CD4-positive, alpha-beta T cell treated with Interleukin-15 for 4 hours (primary cell): ENCODE measurements at places on chromosomes 12 and 14.

DNA sequence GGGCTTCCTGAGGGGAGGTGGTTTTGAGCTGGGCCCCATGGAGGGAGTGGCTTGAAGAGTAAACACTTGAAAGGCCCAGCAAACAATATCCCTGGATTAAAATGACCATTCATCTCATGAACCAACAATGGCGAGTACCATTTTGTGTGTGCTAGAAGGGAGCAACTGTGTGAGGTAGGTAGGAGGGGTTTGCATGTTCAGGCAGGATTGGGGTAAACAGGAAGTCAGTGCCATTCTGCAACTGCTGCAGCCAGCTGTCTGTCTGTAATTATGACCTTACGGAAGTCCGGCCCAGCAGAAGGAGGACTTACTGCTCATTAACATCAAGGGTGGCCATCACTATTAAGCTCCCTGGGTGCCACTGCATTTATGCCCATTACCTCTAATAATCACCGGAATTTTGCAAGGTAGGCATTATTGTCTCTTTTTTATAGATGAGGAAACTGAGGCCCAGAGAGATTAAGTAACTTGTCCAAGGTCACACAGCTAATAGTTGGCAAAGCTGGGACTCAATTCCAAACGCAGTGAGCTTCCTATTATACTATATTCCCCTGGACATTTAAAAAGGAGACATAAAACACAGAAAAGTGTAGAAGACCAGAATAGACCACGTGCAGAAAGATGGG is 16.6 kb upstream of the IFI27L2 start:
- no peak for DNase-seq

GRCh38 chr12:18428416-18428815 is 167.1 kb downstream of the PIK3C2G start:
- DNase-seq = no peak

GRCh38 chr12:94965982-94966630 is 37.4 kb downstream of the NDUFA12 start:
- no peak for DNase-seq

- DNase-seq = no peak
Observed at GRCh38 chr14:54814076-54814475, 88.5 kb downstream of the GCH1 start.

DNA sequence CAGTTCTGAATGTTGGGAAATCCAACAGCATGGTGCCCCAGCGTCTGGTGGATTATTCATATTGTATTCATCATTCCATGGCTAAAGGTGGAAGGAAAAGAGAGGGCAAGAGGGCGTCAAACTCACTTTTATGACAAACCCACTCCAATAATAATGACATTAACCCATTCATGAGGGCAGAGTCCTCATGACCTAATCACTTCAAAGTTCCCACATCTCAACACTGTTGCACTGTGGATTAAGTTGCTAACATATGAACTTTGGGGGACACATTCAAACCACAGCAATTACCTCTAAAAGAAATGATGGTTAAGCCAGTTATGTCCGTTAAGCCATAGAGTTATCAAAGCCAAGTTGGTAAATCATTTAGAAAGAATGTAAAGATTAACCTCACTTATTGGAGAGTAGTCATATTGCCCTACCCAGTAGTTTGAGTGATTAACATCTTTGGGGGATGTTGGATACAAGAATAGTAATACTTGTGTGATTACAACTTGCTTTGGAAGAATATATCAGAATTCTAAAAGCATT is 212.4 kb upstream of the FLRT2 start:
- DNase-seq = no peak

DNA sequence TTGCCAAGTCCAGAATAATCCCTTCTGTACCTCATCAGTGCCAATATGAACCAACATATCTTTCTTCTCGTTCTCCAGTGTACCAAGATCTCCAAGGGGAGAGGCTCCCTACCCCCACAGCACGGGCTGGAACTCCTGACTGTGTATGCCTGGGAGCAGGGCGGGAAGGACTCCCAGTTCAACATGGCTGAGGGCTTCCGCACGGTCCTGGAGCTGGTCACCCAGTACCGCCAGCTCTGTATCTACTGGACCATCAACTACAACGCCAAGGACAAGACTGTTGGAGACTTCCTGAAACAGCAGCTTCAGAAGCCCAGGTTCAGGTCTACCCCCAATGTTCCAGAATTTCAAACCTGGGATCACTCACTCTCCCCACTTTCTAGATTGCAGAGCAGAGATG is 10.5 kb upstream of the OAS2 start:
- no peak for DNase-seq

DNA sequence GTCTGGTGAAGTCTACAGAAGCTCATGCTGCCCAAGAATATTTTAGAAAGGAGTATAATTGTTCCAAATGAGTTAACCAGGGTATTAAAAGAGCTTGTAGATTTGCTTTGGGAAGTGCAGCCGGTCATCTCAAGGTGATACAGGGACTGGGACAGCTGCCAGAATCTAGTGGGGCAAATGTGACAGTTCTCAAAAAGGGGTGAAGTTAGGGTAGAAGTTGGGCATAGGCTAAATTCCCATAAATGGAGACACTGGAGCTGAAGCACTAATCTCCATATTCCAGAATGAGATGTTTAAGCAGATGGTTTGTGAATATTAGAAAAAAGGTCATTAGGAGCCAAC is 94.7 kb downstream of the ANO6 start:
- DNase-seq = no peak

GRCh38 chr12:52054231-52054832 is 3.1 kb downstream of the NR4A1 start:
- no peak for DNase-seq

DNA sequence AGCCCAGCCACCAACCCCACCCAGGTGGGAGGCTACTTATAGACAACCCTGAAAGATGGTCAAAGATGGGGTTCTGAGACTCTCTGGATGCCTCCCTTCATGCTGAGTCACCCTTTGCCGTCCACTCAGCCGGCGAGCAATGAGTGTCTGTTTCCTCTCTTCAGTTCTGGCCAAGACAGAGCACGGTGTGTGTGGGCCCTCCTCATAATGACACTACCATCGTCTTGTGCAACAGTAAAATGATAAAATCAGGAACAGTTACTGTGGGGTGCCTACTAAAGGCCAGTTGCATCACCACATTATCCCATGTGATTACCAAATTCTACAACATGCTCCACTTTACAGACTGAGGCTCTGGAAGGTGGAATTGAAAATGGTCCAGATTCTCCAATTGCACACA is 7.0 kb upstream of the BDKRB1 start:
- no peak for DNase-seq

DNA sequence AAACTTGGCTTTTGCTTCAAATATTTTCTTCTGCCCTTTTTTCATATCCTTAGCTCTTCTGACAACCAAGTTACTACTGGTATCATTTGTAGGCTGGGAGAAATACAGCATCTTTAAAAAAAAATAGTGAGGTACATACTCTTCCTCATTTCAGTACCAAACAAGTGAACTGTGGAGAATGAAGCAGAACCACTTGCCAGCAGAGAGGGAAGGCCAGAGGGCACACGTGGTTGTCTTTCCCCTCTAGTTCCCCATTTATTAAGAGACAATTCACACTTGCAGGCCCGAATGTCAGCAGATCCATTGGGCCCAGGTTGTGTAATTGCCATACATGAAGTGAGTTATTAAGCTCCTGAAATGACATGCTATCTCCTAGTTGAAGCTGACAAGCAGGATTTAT is 3.2 kb downstream of the SUSD6 start:
- no peak for DNase-seq

GRCh38 chr12:57146961-57147944 is at the start of gene LRP1-AS:
TSS of gene LRP1-AS (minus strand) at chr12:57147619.
- no peak for DNase-seq

GRCh38 chr14:60079723-60080122 is 12.0 kb upstream of the PCNX4 start:
- no peak for DNase-seq

DNA sequence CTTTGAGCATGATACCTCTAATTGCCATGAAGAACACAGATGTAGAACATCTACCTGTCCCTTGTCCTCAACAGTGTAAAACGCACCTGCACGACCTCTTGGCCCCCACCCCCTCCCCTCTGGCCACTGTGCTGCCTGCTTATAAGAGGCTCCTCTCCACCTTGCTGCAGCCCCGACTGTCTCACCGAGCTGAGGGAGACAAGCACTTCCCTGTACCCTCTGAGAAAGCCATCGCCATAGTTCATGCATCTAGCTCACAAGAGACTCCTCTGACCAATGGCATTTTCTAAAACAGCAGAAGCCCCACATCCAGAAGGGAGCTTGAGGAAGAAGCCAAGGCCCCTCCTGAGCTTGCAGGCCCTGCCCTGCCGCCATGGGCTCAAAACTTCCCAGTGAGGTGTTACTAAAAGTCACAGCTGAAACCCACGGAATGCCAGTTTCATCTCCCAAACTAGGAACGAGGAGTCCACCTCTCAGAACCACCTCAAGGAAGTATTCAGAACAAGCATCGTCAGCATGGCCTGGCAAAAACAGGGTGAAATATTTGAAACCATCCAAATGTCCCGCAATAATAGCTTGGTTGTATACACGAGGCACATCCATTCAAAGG is 21.5 kb upstream of the ANO2 start:
- no peak for DNase-seq

DNA sequence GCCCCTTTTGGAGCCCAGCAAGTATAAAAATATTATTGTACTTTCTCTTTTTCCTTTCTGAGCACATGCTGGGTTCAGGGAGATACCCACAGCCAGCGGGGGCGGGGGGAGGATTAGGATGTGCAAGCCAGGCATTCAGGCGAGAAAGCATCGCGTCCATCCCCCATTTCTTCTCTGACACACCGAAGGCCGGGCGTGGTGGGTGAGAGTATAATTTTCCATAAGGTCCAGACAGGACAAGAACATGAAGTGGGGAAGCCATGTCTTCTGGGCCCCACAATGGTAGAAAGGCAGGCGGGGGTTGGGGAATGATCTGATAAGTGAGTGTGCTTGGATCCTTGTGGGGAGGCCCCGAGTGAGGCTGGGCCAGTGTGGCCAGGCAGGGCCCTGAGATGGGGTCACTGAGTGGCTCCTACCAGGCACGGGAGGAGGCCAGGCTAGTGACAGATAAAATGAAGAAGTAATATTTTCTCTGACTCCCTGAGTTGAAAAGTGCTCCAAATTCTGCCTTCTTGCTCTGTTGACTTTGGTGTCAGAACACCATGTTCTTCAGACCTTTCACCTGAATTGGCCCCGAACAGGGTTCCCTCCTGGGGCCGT is 10.7 kb upstream of the LRTM2 start:
- no peak for DNase-seq

GRCh38 chr12:53505086-53505485 is 2.2 kb downstream of the NPFF start:
- DNase-seq = no peak

- no peak for DNase-seq
Observed at GRCh38 chr12:3077572-3078081, 448 bp downstream of the TSPAN9 start.

DNA sequence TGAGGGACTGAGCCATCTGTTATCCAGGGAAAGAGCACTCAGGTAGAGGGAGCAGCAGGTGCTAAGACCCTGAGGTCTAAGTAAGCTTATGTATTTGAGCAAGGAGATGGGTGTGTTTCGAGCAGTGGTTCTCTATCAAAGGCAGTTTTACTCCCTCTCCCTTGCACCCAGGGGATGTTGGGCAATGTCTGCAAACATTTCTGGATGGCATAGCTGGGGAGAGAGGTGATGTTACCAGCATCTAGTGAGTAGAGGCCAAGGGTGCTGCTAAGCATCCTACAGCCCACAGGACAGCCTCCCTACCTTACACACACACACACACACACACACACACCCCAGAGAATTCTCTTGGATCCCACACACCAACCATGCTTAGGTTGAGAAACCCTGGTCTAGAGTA is 221.0 kb upstream of the PWP1 start:
- no peak for DNase-seq

DNA sequence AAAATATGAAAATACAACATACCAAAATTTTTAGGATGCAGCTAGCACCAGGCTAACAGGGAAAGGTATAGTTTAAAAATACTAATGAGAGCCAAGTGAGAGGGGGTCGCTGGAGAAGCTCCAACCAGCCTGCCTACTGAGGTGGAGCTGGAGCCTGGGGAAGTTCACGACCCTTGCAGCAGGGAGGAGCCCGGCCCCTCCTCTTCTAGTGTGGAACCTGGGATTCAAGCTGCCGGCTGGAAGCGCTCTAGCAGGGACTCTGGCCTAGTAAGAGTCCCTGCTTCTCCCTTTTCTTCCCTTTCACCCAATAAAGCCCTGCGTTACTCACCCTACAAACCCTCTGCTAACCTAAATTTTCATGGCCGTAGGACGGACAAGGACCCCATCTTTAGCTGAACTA is 5.0 kb upstream of the KCNK13 start:
- DNase-seq = no peak

- DNase-seq = no peak
Observed at GRCh38 chr12:94614288-94614721, 36.1 kb downstream of the TMCC3 start.

DNA sequence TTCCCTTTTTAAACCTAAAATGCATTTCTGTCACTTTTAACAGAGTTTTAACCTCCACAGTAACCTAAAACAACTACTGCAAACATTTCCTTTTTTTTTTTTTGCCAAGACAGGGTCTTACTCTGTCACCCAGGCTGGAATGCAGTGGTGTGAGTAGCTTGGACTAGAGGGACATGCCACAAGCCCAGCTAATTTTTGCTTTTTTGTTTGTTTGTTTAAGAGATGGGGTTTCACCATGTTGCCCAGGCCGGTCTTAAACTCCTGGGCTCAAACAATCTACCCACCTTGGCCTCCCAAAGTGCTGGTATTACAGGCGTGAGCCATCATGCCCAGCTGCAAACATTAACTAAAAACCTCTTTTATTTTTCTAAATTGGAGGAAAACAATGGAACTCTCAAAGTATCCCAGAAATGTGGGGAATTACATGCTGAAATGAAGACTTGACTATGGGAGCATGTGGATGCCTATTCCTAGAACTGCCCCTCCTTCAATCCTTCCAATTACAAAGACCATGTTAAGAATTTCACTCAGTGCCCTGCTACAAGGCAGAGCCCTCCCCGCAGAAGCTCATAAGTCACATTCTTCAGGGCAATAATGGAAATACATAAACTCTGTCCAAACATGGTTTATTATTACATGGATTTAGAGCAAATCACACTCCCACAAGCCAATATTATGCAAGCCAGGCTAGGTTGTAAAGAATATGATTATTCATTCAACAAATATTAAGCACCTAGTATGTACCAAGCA is 66.9 kb downstream of the C12orf56 start:
- DNase-seq = no peak

DNA sequence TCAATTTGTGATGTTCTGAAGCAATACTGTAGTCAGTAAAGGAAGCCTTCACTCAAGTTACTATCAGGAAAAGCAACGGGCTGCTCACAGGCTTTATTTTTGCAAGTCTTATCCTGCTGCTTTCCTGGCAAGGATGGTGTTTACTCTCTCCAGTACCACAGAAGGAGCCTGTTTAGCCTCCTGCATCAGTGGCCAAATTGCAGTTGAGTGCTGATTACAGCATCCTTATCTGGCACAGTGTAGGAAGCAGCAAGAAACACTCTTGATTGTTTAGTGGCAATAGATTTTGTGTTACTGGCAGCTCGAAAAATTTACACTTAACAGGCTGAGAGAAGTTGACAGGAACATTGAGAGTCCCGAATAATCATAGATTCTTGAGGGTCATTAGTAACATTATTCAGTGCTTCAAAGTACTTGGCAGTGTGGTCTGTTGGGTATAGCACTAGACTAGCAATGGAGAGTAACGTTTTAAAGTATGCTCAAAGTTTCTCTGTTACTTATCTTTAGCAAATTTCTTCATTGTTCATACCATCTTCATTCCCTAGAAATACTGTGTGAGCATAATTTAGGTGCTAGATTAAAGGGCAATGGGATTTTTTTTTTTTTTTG is 11.7 kb downstream of the TULP3 start:
- no peak for DNase-seq
